ENCODE measurements at places on chromosomes 12 and 14.

DNA sequence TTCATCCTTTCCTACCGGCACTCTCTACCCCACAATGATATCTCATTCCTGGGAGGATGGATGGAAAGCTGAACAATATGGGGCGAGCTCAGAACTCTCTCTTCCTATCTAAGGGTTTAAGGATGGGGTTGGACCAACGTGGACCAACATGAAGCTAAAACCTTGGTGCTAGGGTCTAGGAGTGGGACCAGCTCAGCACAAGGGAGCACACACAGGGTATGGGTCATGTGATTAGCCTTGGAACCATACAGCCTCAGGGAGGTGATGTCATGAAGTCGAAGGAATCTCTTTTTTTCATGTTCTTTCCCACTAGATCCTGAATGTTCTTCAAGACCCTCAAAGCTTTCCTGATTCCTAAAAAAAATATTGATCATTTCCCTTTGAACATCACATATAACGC, 3.3 kb downstream of the GUCY2C start:
- DNase-seq: no peak

DNA sequence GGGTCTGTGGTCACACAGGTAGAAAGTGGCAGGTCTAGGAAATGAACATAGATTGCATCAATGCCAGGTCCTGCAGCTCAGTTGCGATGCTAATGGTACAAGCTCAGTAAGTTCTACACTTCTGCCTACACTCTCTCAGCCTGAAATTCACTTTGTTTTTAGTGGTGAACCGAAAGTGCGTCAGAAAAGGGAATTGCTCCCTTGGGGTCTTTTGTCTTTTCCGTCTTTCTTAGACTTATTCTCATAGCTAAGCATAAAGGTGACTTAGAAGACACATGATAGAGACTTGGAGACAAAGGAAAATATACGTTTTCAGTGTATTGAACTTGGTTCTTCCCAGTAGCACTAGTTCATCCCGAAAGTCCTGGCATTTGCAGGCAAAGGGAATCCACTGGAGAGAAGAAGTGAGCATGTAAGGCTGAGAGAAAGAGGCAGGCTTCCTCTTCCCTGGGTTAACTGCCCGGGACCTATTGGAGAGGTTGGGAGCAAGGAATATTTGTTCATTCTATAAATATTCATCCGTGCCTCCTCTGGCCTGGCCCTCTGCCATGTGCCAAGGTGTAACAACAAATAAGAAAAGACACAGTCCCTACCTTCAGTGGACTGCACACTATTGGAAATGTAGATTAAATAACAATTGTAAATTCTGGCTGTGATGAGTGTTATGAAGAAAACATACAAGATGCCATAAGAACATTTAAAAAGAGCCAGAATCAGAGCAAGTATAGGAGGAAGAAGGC, 785.8 kb downstream of the MED13L start:
- no peak for DNase-seq

- no peak for DNase-seq
These were observed 128.2 kb downstream of the TMEM30B start for GRCh38 chr14:61152851-61153364.

- no peak for DNase-seq
These were observed 71.7 kb downstream of the CMAS start for GRCh38 chr12:22117563-22118237.

DNA sequence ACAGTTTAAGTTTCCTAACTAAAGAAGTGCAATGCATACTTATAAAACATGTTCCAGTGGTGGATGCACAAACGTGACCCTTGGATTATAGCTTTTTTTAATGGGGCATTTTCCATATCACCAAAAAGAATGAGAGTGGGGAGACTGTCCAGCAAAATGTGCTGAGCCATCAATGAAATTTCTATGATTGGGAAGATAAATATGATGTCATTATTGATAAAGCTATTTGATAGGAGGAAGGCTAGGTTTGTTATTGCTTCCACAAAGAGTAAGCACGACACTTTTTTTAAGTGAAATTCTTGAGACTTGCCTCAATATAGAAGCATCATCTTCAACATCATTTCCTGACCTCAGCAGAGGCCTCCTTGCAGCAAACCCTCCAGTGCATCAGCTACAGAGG, 174.6 kb upstream of the CLEC14A start:
- DNase-seq: no peak

- no peak for DNase-seq
These were observed 117.3 kb upstream of the COCH start for GRCh38 chr14:30757082-30757481.

- no peak for DNase-seq
These were observed 56.1 kb downstream of the CAPZA3 start for GRCh38 chr12:18794000-18794399.

- DNase-seq: no peak
These were observed 43.2 kb downstream of the GALNT4 start for GRCh38 chr12:89481213-89481914.

All from Right ventricle myocardium superior (tissue), 1 donor.